HL-60 (cell line): ENCODE measurements at places on chromosomes 1 and 21.
A peak's percentile ranks its signal among the peaks of the same experiment; 100 is the strongest.

DNA sequence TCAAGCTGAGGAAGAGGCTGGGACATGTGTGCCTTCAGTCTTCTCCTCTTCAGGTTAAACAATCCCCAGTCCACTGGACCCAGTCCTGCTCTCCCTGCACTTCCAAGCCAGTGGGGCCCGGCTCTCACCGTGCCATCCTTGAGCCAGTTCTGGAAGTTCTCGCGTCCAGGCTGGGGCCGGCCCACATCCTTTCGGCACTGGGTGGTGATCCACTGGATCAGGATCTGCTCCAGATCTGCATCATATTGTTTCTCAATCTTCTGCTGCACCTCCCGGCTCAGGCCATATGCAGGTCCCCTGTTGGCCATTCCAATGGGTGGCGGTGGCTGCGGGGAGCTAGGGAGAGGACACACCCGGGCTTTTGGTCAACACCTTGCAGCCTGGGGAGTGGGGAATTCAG, 5.1 kb downstream of the TAGLN2 start:
- DNase-seq = no peak

DNA sequence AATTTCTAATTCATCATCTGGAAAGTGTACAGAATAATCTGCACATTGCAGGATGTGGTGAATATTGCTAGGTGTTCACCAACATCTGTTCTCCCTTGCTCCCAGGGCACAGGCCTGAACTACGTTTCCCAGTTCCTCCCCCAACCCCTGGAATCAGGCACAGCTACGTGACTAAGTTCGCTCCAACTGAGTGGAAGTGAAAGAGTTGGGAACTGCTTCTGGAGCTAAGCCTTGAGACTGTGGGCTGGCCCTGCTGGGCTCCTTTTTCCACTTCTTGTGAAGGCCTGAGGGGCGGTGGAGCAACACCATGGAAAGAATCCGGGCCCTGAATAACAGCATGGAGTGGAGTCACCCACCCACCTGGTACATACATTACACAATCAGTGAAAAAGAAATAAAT, 534.6 kb downstream of the SMYD3 start:
- DNase-seq = no peak

GRCh38 chr1:6124746-6125365, 55.3 kb downstream of the CHD5 start:
- DNase-seq = no peak

DNA sequence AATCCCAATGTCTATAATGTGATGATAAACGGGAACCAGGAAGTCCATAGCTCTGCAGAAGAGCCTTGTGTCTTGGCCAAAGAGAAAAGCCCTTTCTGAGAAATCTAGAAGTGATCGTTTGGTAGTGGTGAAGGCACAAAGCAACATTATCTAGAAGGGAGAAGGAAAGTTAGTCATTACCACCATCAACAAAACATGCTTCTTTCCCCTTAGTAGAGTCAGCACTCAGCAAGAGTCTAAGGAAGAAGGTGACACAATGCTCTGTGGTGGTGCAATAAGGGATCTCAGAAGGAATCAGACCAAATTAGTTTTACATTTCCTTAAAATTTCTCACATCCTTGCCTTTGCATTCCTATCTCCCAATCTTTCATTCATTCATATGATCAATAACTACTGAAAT, 134.4 kb upstream of the PRDX6 start:
- DNase-seq = no peak

- DNase-seq = no peak
These were observed 7.3 kb downstream of the RASAL2 start for GRCh38 chr1:178101266-178101630.

DNA sequence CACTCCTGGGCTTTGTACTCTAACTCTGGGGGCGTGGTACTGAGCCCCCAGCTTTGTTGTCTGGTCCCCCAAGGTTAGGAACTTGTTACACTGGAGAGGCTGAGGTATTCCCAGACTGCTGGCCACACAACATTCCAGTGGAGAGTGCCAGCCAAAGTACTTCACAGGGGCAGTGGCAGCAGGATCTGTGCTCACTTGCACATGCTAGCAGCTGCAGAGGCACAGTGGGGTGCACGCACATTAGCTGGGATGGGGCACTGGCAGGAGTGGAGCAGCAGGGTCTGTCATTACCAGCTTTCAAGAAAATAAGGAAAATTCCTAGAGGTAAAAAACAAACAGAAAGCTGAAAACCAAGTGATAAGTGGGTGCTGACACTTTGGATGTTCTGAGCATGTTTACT, 31.0 kb downstream of the ZNF691 start:
- no peak for DNase-seq

DNA sequence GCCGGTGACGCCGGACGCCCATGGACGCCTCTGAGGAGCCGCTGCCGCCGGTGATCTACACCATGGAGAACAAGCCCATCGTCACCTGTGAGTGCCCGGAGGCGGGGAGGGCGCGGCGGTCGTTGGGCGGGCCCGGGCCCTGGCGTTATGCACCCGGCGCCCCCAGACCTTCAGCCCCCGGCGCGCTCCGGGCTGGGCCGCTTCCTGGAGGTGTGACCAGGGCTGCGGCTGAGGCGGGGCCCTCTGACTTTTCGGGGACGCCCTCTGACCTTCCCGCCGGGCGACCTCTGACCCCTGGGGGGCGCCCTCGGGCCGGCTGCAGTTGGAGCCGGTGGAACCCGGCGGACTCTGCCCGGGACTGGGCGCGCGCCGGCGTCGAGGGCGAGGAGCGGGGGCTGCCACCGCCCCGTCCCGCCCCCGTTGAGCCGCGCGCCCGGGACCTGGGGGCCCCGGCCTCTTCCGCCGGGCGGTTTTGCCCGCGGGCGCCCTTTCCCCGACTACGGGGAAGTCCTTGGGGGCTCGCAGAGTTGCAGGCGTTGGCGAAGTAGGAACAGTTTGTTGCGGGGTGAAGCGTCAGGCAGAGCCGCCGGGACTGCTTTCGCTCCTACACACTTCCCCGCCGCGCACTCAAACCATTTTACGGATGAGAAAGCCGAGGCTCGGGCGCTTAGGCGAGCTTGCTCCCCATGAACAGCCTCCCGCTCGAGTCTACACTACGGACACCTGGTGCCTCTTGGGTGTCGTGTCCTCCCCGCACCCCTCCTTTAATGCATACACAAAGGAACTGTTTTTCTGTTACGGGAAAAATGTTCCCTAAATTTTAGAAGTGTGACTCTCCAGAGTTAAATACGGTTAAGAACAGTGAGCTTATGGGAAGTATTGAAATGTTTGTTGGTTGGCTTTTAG, 618 bp downstream of the TRAPPC10 start:
- peak; percentile 76 for DNase-seq

- DNase-seq = peak; percentile 71
These were observed 43.0 kb downstream of the GALNT2 start for GRCh38 chr1:230109895-230110667.

DNA sequence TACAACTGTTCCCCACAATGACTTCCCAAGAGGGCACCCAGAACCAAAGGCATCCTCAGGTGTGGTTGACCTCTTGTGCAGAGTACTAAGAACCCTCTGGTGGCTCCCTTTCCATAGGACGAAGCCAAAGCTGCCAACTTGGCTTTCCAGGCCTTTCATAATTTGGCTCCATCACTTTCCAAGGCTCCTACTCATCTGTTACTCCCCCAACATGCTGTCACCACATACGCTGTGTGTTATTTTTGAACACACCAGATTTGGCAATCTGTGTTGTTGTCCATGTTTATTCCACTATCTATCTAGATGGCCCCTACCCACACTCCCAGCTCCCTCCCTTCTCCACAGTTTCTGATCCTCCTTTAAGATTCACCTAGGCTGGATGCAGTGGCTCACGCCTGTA, 10.2 kb upstream of the NKAIN1 start:
- DNase-seq = no peak

DNA sequence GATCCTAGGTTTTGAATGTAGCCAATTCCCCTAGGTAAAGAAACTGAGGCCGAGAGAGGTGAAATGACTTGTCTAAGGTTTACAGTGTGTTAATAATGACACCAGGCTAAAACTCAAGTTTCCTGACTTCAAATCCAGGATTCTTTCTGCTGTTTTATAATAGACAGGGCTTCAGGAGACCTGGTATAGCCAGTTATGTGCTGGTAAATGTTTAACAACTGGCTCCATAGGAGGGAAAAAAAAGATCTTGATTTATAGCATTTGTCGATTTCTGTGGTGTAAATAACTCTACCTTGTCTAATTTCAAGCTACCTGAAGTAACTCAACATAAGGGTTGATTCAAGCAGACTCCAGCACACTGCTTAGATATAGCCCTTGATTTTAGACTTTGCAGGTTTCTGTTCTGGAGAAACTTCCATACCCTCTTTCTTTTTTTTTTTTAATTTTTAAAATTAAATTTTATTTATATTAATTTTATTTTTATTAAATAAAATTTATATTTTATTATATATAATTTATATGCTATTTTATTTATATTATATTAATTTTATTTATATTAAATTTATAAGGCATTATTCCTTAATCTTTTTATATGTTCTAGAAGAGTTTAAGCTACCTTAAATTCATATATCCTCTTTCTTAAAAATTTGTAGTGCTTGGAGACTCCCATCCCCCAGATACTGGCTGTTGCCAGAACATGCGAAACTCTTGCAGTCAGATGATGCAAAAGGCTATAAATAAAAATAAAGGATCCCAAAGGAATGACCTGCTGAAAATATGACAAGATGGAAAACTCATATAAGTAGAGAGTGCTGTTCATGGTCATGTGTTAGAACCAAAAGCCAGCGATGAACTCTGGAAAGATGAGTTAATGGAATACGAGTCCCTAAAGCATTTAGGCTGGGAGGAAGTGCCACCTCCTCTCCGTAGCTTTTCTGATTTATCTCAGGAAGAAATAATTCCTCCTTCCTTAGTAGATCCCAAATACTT, 35.4 kb upstream of the SRSF10 start:
- no peak for DNase-seq

DNA sequence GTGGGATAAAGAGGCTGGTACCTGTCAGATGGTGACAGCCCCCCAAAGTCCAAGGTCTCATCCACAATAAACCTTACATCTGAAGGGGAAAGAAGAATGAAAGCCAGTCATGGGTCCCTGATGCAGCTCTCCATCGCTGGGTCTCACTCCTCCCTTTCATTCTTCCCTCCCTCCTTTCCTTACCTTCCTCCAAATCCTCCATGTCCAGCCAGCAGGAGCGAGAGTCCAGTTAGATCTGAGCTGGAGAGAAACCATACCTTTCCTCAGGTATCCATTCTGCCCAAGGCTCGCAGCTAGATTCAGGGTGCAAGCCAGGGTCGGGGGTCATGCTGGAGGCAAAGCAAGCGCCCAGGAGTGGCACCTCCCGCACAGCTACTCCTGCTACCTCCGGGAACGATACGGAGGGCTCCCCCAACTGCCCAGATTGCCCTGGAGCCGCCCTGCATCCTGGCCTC, 421 bp downstream of the PSRC1 start:
- DNase-seq = no peak

DNA sequence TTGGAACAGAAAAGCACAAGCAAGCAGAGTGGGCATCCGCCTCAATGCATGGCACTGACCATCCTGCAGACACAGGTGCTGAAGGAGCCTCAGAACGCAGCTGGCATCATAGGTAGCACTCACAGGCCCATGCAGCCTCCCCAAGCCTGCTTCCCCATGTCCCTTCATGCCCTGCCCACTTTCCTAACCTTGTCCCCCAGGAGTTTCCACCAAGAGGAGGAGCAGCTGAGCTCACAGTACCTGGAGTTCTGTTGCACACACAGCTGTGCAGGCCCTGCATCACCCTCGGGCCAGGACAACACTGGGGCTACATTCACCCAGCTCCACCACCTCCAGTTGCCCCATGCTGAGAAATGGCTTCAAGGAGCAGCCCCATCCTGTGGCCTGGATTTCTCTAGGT, 83.4 kb downstream of the SETD4 start:
- DNase-seq = no peak

DNA sequence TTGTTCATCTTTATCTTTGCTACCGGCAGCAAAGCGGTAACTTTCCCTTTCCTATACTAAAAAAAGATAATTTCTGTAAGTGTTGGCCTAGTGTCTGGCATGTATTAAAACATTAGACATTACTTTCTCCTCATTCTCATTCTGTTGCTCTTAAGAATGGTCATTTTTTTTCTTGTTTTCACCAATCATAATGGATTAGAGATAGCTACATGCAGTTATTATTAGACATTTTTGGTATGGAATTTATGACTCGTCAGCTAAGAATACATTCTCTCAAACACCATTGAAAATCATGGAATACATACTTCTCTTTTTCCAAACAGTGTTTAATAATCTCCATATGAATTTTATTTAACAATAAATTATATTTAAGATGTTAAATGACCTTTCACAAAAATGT, 1154.6 kb downstream of the BRINP3 start:
- no peak for DNase-seq

- no peak for DNase-seq
These were observed 60.3 kb downstream of the TRAF5 start for GRCh38 chr1:211386921-211387320.

GRCh38 chr1:46523496-46524353, 27.7 kb downstream of the KNCN start:
- no peak for DNase-seq

DNA sequence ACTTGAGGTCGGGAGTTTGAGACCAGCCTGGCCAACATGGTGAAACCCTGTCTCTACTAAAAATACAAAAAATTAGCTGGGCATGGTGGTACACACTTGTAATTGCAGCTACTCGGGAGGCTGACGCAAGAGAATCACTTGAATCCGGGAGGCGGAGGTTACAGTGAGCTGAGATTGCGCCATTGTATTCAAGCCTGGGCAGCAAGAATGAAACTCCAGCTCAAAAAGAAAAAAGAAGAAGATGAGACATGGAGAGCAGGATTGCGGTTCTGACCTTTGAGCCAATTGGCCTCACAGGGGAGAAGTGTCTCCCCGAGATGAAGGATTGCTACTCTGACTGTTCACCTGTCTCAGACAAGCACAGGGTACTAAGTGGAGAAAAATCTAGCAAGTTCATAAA, 6.6 kb downstream of the SCCPDH start:
- DNase-seq = no peak

GRCh38 chr1:27542463-27543273, 52.7 kb upstream of the WASF2 start:
- DNase-seq = no peak

DNA sequence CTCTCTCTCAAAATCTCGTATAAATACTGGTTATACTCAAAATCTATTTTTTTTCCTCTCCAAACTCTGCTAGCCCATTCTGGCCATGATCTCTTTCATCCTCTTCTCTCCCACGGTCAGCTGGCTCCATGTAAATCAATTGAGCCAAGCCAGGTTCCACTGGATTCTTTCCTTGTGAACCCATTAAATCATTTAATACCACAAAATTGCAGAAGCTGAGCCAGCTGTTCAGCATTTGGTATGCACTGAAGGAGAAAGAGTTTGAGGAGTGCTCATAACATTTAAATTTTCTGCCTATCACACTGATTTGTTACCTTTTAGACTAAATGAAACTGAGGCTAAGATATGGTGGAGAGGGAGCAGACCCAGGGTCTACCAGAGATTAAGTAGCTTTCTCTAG, 29.1 kb upstream of the TADA1 start:
- no peak for DNase-seq

- no peak for DNase-seq
These were observed 12.8 kb downstream of the KCNJ15 start for GRCh38 chr21:38269576-38269936.
